ENCODE measurements at places on chromosomes 13 and 19.

GRCh38 chr13:60000081-60000480 lies 163.6 kb downstream of the DIAPH3 start:
- no peak for DNase-seq

DNA sequence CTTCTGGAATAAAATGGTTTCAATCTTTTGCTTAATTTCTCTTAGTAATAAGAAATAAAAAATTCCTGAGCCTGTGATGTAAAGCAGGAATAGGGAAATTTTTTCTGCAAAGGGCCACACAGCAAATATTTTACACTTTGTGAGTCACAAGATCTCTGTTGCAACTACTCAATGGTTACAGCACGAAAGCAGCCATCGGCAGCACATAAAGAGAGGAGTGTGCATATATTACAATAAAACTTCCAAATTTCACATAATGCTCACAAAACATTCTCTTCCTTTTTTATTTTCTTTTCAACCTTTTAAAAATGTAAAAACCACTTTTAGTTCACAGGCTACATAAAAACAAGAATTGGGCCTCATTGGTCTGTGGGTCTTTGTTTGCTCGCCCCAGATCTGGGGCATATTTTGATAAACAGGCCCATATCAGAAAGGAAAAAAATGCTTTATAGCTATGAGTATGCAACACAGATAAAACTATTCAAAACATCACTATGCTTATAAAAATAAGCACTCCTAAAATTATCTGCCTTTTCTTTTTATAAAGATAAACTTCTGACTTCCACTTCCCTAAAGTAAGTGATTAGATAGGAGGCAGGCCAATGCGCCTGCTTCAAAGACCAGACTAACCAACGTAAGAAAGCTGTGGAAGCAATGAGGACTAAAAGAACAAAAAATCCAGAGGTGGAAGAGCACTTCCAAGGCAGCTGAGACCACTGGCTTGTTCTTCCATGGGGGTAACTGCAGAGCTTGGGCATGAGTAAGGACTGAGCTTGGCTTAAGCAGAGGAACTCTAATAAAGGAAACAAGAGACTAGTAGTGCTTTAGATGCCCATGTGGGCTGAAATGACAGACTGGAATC lies 26.5 kb downstream of the MYCBP2 start:
- DNase-seq = no peak

DNA sequence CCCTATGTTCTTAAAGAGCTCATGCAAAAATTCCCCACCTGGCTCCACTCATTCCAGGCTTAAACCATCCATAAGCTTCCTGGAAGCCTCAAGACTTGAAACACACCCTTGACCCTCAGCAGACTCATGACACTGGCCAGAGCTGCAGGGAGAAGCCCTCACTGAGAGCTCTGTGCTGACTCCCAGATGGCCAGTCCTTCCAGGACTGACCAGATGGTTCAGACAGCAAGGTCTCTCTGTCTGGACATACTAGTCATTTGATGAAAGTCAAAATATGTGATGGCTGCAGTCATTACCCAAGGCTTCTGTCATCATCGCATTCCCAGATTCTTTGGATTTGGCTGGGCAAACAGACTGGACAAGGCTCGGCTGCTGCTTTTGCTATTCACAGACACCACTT lies 397.4 kb downstream of the FOXO1 start:
- no peak for DNase-seq

GRCh38 chr19:30669329-30670010 lies 297.3 kb downstream of the ZNF536 start:
- peak; percentile 53 for DNase-seq

DNA sequence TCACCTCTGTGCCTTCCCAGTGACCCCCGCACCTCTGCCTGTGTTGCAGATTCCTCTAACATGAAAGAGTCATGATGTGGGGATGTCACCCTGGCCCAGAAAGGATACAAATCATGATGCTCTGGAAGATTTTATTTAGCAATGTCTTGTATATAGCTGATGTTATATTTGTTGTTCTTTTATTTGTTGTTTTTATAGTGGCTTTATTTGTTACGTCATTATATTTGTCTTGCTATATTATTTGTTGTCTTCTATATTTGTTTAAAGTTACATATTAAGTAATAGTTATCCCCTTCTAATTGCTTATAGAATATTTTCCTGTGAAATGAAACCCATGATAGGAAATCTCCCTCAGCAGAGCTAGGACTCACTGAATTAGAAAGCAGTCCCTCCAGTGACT lies 1149.2 kb downstream of the UQCRFS1 start:
- no peak for DNase-seq

- DNase-seq = no peak
Observed at GRCh38 chr13:33103457-33103856, 87.2 kb downstream of the KL start.

GRCh38 chr19:44723299-44723951 lies 24.5 kb downstream of the CEACAM16 start:
- DNase-seq = no peak

GRCh38 chr13:111179908-111180760 lies 65.0 kb downstream of the ARHGEF7 start:
- DNase-seq = no peak

GRCh38 chr13:101639711-101640110 lies 187.2 kb downstream of the ITGBL1 start:
- DNase-seq = no peak

GRCh38 chr13:111586291-111586690 lies 265.8 kb downstream of the TEX29 start:
- no peak for DNase-seq

- peak; percentile 55 for DNase-seq
Observed at GRCh38 chr19:13195678-13196077, 45.5 kb downstream of the IER2 start.

- DNase-seq = peak; percentile 96
Observed at GRCh38 chr19:50333235-50333736, 4.1 kb upstream of the KCNC3 start.

DNA sequence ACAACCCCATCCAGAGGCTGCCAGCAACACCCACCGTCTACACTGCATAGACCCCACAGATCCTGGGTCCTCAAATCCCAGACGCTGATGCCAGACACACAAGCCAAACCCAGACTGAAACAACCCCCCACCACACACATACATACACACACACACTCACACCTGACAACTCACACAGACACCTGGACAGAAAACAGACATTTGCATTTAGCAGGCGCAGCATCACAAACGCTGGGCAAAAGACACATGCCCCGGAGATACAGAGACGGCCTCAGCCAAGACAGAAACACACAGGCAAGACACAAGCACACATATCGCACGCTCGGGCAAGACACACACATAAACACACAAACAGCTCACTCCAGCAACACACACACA lies 1.3 kb downstream of the BBC3 start:
- peak; percentile 19 for DNase-seq

All from activated CD4-positive, alpha-beta T cell treated with anti-CD3 and anti-CD28 coated beads, Interleukin-10, Interleukin-2, amounts not matched to agents 100 ng/mL and 50 ng/mL, durations not matched to agents 16 hours and 8 hours (primary cell).